ENCODE measurements at places on chromosomes 11 and 22.

DNA sequence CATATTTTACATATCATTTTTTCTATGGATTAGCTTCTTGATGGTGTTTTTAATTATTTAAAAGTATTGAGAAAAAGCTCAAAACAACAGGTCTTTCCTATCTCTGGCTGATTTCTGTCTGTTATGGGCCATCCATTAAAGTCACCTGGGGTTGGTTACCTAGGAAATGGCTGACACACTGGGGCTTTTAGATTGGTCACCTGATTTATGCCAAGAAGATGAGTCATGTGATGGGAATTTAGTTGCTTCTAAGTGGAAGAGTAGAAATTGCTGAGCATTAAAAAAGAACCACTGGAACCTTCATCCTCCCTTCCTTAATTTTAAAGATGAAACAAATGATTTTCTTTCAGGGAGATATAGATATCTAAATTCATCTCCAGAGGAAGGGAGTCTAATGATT lies 48.8 kb upstream of the LARGE1 start:
- no peak for DNase-seq

DNA sequence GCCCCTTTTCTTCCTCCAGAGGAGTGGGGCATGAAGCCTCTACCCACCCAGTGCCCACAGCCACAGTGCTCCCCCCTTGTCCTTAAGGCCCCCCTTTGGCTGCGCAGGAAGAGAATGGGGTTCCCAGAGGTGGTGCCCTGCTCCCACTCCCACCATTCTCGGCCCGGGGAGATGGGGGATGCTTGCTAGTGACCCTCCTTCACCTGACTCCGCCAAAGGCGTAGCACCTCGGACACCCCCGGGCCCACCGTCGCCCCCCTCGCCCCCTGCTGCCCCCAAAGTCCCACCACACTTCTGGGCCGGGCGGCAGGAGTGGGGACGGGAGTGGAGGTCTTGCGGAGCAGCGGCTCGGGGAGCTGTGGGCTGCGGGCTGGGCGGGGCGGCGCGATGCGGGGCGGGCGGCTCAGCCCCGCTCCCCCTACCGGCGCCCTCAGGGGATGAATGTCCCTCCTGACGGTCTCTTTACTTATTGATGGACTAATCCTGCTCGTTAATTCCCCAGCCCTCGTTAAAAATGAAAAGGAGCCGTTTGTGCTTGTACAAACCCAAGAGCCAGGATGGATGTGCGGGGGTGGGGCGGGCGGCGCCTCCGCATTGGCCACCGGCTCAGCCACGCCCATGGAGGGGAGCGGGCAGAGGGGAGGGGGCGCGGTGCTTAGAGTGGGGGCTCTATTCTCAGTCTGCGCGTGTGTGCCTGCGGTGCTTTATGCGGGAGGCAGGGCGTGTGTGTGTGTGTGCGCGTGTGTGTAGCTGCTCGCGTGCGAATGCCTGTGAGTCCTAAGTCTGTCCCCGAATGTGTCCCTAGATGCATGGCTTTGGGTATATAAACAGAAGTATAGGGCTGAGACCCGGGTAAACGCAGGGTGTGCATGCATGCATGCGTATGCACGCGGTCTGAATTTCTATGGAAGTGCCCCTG lies 25.6 kb downstream of the SYT7 start:
- DNase-seq = no peak

GRCh38 chr11:125108469-125108868 lies 3.0 kb downstream of the TMEM218 start:
- no peak for DNase-seq

- no peak for DNase-seq
Measured at GRCh38 chr22:18947905-18948304, 11.8 kb upstream of the PRODH start.

DNA sequence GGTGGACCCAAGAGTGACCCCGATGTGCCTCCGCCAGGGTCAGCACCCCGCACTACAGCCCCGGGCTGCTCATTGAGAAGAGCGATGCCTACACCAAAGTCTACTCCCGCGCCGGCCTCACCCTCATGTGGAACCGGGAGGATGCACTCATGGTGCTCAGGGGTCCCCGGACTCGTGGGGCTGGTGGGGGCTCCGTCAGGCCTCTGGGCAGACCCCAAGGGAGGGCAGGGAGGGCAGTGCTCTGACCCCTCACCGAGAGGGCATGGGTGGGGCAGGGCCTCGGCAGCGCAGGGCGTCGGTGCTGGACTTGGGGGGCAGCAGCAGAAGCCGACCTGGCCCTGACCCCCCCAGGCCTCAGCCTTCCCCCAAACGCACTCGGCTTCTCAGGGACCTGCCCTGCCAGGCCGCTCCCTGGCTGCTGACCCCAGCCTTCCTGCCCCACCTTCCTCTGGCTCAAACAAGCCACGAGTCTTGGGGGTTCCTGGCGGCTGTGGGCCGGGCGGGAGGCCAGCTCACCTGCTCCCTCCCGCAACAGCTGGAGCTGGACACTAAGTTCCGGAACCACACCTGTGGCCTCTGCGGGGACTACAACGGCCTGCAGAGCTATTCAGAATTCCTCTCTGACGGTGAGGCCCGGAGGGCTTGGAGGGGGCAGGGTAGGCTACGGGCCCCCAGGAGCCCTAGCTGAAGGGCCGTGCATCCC lies 2.9 kb downstream of the MUC2 start:
- no peak for DNase-seq

DNA sequence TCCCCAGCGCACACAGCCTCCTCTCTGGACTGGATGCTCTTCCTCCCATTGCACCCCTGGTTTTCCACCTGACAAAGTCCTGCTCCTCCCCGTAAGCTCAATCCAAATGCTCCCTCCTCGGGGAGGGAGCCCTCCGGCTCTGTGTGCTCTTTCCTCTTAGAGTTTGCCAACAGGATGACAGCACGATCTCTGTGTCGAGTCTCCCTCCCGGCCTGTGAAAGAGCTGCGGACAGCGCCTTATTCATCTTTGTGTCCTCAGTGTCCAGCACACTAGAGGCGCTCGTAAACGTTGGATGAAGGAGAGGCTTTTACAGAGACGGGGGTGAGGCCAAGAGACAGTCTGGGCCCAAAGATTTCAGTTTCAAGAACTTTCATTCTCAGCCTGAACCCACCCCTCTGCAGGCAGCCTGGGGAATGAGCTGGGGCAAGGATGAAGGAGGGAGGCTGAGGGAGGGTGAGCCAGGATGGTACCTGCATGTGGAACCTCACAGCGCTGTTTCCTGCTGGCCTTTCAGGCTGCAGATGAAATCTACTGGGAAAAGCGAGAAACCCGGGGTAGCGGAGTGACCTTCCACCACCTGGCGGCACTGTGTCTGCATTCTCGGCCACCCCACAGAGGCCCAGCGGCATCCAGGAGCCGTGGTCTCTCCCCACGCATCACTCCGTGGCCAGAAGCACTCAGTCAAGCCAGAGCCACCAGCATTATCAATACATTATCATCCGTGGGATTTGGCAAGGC lies 8.5 kb upstream of the TMPRSS4 start:
- DNase-seq = no peak

GRCh38 chr22:48511211-48511610 lies 1316.5 kb downstream of the BRD1 start:
- no peak for DNase-seq

DNA sequence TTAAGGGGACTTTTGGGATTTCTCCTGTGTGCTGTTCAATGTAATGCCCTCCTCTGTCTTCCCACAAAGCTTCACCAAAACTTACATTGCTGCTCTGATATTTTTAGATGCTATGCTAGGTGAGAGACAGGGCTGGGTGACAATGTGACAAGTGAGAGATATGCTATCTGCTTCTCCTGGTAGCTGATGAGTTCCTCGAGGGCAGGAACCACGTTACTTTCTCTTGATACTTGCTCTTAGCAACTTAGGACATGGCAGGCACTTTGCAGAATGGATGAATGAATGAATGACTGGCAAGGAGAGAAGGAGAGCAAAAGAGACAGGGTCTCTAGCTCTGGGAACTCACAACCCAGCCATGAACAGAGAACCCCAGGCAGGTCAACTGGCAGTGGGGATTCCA lies 115.4 kb downstream of the C11orf58 start:
- DNase-seq = no peak

- no peak for DNase-seq
Measured at GRCh38 chr11:26018336-26018735, 313.6 kb upstream of the ANO3 start.

GRCh38 chr11:70732023-70732880 lies 333.9 kb downstream of the CTTN start:
- no peak for DNase-seq

- no peak for DNase-seq
Measured at GRCh38 chr11:63592975-63593395, 21.2 kb downstream of the PLAAT3 start.

GRCh38 chr11:106471276-106471675 lies 393.8 kb downstream of the AASDHPPT start:
- no peak for DNase-seq

DNA sequence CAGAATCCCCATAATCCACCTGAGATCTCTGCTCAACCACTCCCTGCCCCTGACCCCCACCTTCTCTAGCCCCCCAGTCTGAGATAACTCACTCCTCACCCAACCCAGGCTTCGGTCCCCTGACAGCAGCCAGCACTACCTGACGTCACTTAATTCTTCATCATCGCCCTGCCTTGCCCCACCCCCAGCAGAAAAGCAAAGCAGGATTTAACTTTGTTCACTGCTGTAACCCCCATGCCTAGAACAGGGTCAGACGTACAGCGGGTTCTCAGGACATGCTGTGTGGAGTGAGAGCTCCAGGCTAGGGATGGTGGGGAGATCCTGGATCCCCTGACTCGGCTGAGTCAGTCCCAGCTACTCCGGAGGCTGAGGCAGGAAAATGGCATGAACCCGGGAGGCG lies 45.8 kb downstream of the ELFN2 start:
- DNase-seq = no peak

GRCh38 chr11:73245461-73245860 lies 26.7 kb upstream of the P2RY6 start:
- DNase-seq = no peak

DNA sequence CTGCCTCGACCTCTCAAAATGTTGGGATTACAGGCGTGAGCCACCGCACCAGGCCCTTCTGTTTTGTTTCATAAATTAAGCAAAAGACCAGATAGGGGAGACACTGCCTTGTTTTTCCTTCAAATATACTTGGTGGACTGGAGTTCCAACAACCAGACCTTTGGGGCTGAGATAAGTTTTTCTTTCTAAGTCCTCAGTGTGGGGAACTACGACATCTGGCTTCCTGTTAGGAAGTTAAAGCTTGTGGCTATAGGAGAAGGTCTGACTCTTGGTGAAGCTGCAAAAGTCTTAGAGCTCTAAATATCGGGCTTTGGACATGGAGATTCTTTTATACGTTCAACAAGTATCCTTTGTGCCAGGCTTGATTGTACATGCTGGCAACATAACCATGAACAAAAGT lies 64.1 kb upstream of the EED start:
- no peak for DNase-seq

DNA sequence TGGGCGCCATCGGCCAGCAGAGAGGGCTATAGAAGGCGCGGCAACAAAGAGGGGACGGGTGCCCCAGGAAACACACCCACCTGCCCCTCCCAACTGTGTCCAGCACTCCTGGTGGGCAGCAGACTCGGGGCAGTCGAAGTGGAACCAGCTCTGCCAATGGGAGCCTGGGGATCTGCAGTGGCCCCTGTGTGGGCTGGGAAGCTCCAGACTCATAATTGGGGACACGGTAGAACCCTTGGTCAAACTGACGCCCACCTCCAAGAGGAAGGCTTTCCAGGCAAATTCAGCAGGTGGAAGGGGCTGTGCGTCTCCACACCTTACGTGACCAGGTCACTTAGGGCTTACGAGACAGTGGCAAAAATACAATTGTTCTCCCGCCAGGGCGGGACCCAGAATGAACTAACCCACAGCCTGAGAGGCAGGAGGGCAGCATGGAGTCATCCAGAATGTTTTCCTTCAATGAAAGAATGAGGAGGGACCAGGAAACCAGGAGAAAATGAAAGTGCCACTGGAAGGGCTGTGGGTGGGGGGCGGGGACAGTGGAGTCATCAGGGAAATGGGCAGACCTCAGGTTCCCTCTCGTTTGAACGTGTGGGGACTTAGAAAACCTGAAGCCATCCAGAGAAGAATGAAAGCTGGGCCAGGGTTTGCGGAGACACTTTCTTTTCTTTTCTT lies 53.2 kb upstream of the SHANK2 start:
- DNase-seq = no peak

DNA sequence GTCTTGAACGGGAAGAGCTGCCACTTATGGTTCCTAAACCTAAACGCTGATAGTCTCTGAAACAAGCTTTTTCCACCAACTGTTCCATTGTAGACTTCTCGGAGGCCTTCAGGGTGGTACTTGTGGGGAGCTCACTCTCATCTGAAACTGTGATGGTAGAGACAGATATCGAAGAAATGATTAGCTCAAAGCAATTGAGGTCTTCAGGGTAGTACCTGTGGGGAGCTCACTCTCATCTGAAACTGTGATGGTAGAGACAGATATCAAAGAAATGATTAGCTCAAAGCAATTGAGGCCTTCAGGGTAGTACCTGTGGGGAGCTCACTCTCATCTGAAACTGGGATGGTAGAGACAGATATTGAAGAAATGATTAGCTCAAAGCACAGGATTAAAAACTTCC lies 175.7 kb downstream of the SWAP70 start:
- no peak for DNase-seq

GRCh38 chr11:120239713-120240640 lies at the start of gene POU2F3:
Gene POU2F3 (plus strand): TSS chr11:120240140. CDS start chr11:120240344, 204 bp downstream.
- DNase-seq = no peak

DNA sequence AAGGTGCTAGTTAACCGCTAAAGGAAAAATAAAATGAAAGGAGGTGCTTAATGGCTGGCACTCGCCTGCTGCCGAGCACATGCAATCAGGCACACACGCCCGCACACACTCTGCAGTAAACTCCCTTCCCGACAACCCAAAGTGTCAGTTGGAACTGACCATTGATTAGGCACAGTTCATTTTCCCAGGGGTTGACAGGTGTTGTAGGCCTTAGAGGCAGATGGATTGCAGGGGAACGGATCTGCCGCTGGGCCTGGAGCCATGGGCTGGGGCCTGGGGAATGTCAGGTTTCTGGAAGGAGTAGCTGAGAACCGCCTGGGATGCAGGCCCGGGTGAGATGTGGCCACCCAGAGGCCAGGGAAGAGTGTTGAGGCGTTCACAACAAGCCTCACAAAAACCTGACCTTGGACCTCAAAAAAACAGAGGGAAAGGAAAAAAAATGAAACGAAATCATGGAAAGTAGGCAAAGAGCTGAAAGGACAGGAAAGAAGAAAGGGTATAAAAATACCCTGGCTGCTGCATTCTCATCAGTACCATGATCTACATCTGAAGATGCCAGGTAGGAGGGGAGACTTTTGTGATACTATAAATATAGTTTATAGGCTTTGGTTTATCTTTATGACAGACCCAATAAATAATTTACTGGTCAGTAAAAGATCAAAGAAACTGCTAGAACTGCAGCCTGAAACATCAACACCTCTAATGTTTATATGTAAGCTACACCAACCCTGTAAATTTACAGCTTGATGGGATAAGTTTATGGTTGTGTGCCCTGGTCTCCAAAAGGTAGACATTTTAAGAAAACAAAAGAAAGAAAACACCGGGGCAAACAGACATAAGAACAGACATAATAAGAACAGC lies 313.4 kb downstream of the BUD13 start:
- DNase-seq = no peak

Measured in activated CD4-positive, alpha-beta T cell treated with anti-CD3 and anti-CD28 coated beads, Interleukin-2, Interleukin-4, amounts not matched to agents 100 ng/mL and 50 ng/mL, durations not matched to agents 16 hours and 8 hours (primary cell).